ENCODE measurements at places on chromosomes 7 and 10. TPM values are rescaled to one million over a fixed set of nuclear protein-coding genes. Genes with fewer than 3 reads are reported as not detected.

The RPA3 gene
- total RNA-seq, result 9.7 TPM

The DHTKD1 gene
- 43.1 TPM for total RNA-seq

The GBX1 gene
- not detected for total RNA-seq

GRCh38 chr10:18378766-18379165 is 238.5 kb downstream of the CACNB2 start:
- no peak for DNase-seq

The GIMAP7 gene
- 16.7 TPM for total RNA-seq

The FGFR2 gene
- not detected for total RNA-seq

DNA sequence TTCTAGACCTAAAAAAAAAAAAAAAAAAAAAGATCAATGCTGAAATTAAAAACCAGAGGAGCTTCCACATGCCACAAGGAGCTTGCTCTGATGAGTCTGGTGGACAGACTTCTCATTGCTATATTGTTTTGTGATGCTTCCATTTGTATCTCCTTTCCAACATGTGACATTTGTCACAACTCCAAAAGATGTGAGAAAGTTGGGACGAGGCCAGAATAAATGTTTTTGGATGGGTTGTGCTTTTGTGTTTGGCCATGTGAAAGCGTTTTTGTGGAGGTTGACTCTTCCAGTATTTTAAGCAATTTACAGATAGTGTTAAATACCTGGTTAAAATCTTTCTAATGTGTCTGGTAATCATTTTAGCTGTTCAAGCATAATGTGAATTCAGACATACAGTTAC is 280.1 kb downstream of the SKAP2 start:
- DNase-seq, result no peak
